ENCODE measurements at places on chromosomes 2 and 18. TPM values are rescaled to one million over a fixed set of nuclear protein-coding genes. Genes with fewer than 3 reads are reported as not detected.

GRCh38 chr2:134919341-134920210, 954 bp downstream of the CCNT2 start:
- DNase-seq: peak; percentile 25
- peaks cover 10% of the 10 kb centered on the region for H3K36me3 ChIP-seq
- H3K27ac ChIP-seq: peak overlapping the region; percentile 93
- peak overlapping the region; percentile 96 for H3K4me3 ChIP-seq
- H3K27me3 ChIP-seq: no peaks in the 10 kb centered on the region
- H3K4me1 ChIP-seq: peaks cover 19% of the 10 kb centered on the region

Gene APCDD1
- total RNA-seq: not detected

Gene CCL20
- total RNA-seq: 1.7 TPM

Gene DES
- total RNA-seq: not detected

Gene ABCB11
- total RNA-seq: 0.11 TPM

Gene ATOH8
- total RNA-seq: 0.04 TPM

Gene RNF149
- 47.3 TPM for total RNA-seq

Measured in PC-3 (cell line).